ENCODE measurements at places on chromosomes 3 and 15. TPM values are rescaled to one million over a fixed set of nuclear protein-coding genes. Genes with fewer than 3 reads are reported as not detected.

LRTM1 gene
- total RNA-seq: not detected

SLC28A1 gene
- total RNA-seq: not detected

GFM1 gene
- 19.0 TPM for total RNA-seq

ADAMTSL3 gene
- total RNA-seq: 0.49 TPM

RBP2 gene
- total RNA-seq: not detected

Measured in mesangial cell (primary cell).